ENCODE measurements at places on chromosomes 2 and 18. TPM values are rescaled to one million over a fixed set of nuclear protein-coding genes. Genes with fewer than 3 reads are reported as not detected.

DNA sequence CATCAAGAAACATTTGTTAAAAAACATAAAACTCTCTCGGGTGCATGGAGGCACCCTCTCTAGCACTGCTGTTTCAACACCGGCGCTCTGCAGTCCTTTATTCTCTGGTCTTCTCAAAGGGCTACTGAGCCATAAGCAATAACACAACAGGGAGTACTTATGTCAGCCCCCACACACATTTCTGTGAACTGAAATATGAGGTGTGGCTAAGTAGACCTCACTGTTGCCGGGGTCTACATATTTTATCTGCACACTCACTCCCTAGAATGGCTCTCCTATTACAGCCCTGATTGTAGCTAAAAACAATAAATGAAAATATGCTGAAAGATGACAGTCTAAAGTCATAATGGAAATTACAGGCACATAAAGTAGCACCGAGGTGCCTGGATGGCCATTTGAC, 235.1 kb downstream of the GRB14 start:
- DNase-seq: no peak

GRCh38 chr2:195029804-195030654, 627.0 kb upstream of the SLC39A10 start:
- no peak for DNase-seq

DNA sequence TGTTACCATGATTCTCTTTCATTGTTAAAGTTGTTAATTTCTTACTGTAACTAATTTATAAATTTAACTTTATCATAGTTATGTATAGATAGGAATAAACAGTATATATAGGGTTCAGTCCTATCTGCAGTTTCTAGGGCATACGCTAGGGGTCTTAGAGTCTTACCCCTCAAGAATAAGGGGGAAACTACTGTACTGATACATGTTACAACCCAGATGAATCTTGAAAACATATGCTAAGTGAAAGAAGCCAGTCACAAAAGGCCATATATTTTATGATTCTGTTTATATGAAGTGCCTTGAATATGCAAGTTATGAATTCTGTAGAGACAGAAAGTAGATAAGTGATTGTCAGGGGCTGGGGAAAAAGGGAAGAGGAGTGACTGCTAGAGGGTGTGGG, 52.4 kb downstream of the RTN4 start:
- DNase-seq: no peak

- DNase-seq: no peak
Measured at GRCh38 chr18:41850781-41851180, 104.3 kb upstream of the PIK3C3 start.

IAH1 gene
- 54.9 TPM for total RNA-seq

DNA sequence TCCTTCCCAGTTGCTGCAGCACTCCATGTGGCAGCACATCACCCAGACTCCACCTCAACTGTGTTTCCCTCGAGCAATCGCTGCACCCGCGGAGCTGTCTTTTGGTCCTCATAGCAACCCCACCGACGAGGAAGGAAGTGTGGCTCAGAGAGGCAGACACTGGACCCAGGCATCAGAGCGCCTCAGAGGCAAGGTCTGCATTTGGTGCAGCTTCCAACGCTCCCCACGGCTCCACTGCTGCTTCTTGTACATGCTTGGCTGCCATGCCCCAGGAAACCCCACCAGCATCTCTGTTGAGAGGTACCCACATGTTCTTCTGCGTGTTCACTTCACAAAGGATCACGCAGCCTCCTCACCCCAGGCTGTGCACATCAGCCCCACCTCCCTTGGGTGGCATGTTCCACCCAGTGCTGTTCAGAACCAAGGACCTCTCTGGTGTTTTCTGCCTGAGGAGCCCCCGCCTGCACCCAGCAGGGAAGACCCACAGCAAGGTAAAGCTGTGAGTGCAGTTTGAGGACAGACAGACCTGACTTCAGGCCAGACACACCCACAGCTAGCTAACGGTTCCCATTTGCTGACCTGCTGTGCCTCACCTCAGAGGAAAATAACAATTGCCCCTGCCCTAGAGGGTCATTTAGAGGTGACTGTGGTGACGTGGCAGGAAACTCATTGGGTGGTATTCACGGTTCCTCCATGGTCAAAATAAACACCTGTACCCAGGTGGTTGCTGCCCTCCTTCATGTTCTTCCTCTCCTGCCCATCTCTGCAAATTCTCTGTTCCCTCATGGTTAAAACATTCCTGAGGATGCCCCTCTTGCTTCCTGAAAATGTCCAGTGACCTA, 326.3 kb upstream of the MYT1L start:
- no peak for DNase-seq

- DNase-seq: no peak
Measured at GRCh38 chr18:10381951-10382350, 72.5 kb upstream of the APCDD1 start.

SRD5A2 gene
- total RNA-seq: not detected

DNA sequence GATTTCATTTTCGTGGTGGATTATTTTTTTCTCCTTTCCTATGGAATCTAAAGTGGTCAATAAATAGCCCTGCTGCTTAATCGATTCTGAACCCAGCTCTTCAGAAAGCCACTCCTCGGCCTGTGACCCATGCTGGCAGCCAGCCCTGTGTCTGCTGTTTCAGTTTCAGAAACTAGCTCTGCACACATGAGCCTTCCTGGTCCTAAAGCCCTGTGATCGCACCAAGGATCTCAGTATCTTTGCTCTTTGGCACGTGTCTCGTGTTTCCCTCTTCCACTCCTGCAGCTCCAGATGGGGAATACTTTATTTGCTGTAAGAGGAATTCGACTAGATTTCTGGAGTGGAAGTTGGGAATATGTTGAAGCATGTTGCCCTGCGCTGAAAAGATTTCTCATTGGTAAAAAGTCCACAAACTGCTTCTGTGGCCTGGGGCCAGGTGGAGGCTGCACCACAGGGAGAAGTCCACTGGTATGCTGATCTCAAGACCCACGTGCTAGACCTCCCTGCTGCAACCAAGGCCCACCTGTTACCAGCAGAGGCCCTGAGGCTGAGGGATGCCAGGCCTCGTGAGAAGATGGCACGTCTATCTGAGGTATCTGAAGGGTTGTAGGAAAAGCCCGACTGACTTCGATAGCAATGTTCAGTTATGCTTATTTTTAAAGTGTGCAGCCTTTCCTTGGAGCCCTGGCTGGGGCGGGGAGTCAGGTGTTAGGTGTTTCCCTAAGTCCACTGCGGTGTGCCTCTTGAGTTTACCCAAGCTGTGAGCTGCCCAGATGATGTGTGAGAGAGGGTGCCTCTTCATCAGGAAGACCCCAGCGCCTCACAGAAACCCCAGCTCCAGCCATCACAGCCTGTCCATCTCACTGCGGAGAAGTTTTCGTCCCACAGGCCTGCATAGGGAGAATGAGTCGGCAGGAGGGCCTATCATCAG, 33.6 kb upstream of the CELF4 start:
- DNase-seq: no peak

DNA sequence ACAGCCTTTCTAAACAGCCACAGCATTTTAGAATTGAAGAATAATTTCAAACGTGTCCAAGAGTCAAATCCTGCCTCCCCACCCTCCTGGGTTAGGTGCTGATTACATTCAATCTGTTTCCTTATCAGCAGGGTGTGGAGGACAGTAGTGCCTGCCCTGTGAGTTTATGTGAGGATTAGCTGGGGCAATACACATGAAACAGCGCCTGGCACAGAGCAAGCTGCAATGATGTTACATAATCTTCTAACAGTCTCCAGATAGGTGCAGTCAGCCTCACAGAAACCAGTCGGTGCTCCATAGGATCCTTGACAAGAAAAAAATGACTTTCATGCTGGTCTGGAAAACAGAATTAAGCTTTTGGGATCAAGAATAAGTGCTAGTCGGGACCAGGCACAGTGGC, 91.7 kb upstream of the ITGA6 start:
- no peak for DNase-seq

GRCh38 chr18:58955738-58956137, 91.1 kb downstream of the ZNF532 start:
- no peak for DNase-seq

Data from A673 (cell line).